ENCODE measurements at places on chromosomes 13 and 19. TPM values are rescaled to one million over a fixed set of nuclear protein-coding genes. Genes with fewer than 3 reads are reported as not detected.

- no peak for DNase-seq
- no peaks in the 10 kb centered on the region for H3K27me3 ChIP-seq
- H3K4me3 ChIP-seq: no peak overlapping the region
- H3K4me1 ChIP-seq: no peaks in the 10 kb centered on the region
Observed at GRCh38 chr13:90008707-90009149, 1338.8 kb upstream of the MIR17HG start.

DNA sequence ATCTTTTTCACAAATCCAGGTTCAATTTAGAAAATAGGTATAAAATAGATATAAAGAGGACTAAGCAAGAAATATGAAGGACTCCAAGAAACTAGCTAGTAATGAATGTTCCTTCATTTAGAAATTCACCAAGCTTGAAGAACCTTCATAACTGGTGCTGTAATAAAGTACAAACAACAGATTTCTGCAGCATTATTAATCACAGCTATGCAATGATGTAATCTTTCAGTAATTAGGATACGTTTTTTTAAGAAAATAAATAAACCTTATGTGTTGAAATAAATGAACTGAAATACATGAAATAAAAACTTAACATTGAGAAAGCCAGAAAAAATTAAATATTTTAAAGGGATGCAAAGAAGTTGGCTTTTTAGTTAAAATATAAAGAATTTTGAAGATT lies 236.1 kb downstream of the RGCC start:
- peaks cover 29% of the 10 kb centered on the region for H3K4me1 ChIP-seq
- H3K36me3 ChIP-seq: no peaks in the 10 kb centered on the region
- no peaks in the 10 kb centered on the region for H3K27me3 ChIP-seq
- no peak overlapping the region for H3K4me3 ChIP-seq

DNA sequence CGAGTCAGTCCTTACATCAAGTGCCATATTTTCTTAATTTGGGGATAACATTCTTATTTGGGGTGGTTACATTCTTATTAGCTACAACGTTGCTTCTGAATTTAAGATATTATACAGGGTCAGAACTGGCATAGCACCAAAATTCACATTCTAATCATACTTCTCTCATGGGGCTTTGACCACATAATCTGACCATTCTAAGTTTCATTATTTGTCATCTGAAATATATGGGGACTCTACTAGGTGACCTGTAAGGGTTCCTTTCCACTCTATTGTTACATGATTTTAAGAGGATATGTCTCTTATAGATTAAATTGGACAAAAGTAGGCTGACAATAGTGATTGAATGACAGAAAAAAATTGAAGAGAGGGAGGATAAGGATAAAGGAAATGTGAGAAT lies 536.5 kb downstream of the KCTD12 start:
- no peak for DNase-seq
- H3K27ac ChIP-seq: no peak overlapping the region
- H3K36me3 ChIP-seq: no peaks in the 10 kb centered on the region
- no peaks in the 10 kb centered on the region for H3K4me1 ChIP-seq
- H3K4me3 ChIP-seq: no peak overlapping the region
- no peaks in the 10 kb centered on the region for H3K27me3 ChIP-seq

DNA sequence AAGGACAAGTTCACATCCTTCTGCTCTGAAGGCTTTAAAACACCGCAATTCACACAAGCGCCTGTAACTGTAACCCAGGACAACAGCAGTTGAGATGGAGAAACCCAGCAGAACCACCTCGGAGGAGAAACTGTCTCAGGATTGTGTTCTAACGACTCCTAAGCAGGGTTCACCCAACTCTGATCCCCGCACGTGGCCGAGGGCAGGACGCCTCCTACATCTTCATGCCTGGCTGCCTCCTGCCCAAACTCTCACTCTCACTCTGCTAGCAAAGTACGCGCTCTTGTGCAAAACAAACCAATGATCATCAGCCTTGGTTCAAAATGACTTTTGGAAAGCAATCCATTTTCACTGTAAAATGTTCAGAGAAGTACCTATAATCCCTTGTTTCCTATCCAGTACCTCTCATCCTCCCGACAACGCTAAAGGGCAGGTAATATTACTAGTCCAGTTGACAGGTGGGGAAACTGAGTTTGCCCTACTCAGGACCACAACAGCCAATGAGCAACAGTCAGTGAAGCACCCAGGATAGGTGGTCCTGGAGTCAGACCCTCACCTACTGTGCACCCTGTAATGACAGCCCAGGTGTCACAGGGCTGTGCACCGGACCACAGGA lies 25.6 kb downstream of the EPS15L1 start:
- no peak for DNase-seq
- no peak overlapping the region for H3K27ac ChIP-seq
- no peak overlapping the region for H3K4me3 ChIP-seq
- H3K36me3 ChIP-seq: no peaks in the 10 kb centered on the region

DNA sequence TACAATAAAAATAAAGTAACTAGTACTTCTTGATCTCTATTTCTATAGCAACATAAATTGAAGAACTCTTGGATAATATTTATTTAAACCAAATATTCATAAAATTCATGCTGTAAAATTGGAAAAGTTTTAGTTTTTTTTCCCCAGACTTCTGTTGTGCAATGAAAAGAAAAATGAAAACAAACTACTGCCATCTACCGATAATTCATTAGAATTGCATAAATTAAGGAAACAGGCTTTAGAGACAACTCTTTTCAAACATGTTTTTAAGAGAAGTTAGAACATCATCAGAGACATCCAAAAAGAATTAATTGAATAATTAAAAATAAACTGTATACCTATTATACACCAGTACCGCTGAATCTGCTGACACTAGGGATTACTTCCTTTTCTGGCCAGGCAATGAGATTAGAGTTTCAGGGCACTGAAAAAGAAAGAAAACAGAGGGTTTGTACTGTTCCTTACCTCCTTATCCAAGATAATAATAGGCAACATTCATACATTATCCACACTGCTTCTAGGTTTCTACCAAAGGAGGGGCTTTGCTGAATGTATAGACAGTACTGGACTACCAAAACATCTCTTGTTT lies 4.9 kb downstream of the CCDC122 start:
- no peaks in the 10 kb centered on the region for H3K36me3 ChIP-seq
- no peaks in the 10 kb centered on the region for H3K27me3 ChIP-seq
- H3K27ac ChIP-seq: no peak overlapping the region
- peaks cover 7% of the 10 kb centered on the region for H3K4me1 ChIP-seq
- H3K4me3 ChIP-seq: no peak overlapping the region
- DNase-seq: no peak

DNA sequence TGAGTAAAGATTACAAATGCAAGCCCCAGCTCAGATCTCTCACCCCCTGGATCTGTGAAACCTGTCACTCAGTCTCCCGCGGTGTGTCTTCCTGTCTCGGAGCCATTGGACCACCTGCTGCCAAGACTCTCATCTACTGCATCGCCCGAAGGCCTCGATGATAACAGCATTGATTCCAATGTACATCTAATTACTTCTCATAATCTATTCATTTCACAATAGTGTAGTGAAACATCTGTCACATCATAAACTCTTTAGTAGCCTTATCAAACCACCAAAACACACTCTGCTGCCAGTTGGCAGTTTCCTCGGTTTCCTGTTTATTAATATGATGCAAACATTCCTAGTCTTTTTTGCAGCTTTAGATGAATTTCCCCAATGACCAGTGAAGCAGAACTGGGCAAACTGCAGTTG lies 220.3 kb downstream of the POU4F1 start:
- no peaks in the 10 kb centered on the region for H3K4me1 ChIP-seq
- DNase-seq: no peak
- H3K27me3 ChIP-seq: no peaks in the 10 kb centered on the region
- no peak overlapping the region for H3K27ac ChIP-seq
- H3K4me3 ChIP-seq: no peak overlapping the region

GRCh38 chr13:102244607-102245227 lies 157.1 kb downstream of the FGF14 start:
- H3K4me3 ChIP-seq: no peak overlapping the region
- H3K36me3 ChIP-seq: no peaks in the 10 kb centered on the region
- no peak overlapping the region for H3K27ac ChIP-seq
- no peak for DNase-seq

DNA sequence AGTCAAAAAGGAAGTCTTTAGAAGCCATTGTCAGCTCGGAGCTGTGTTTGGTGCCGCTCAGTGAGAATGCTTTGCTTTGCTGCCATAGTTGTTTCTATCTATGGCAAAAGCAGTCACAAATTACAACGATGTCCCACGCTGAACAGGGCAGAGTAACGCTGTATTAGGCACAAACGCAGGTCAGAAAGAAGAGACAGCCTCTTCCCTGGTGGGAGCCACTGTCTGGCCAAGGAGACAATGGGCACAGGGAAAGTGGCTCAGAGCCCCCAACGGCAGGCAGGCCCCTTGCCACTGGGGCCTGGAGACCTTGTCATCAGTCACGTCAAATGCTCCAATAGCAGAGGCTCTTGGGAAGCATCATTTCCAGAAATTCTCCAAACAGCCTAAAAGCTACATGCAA lies 244.2 kb downstream of the TEX29 start:
- H3K4me3 ChIP-seq: no peak overlapping the region
- H3K27me3 ChIP-seq: no peaks in the 10 kb centered on the region
- H3K27ac ChIP-seq: no peak overlapping the region

GRCh38 chr13:33550885-33551284 lies 265.3 kb upstream of the STARD13 start:
- no peaks in the 10 kb centered on the region for H3K27me3 ChIP-seq
- no peaks in the 10 kb centered on the region for H3K4me1 ChIP-seq
- H3K36me3 ChIP-seq: no peaks in the 10 kb centered on the region

GRCh38 chr13:75904012-75904411 lies 267.9 kb downstream of the LMO7 start:
- H3K27ac ChIP-seq: no peak overlapping the region
- no peak overlapping the region for H3K4me3 ChIP-seq
- no peak for DNase-seq
- H3K36me3 ChIP-seq: no peaks in the 10 kb centered on the region
- no peaks in the 10 kb centered on the region for H3K4me1 ChIP-seq

GRCh38 chr19:5319516-5319915 lies 21.1 kb downstream of the PTPRS start:
- H3K4me1 ChIP-seq: no peaks in the 10 kb centered on the region
- DNase-seq: no peak
- no peak overlapping the region for H3K27ac ChIP-seq
- no peaks in the 10 kb centered on the region for H3K27me3 ChIP-seq
- H3K4me3 ChIP-seq: no peak overlapping the region

DNA sequence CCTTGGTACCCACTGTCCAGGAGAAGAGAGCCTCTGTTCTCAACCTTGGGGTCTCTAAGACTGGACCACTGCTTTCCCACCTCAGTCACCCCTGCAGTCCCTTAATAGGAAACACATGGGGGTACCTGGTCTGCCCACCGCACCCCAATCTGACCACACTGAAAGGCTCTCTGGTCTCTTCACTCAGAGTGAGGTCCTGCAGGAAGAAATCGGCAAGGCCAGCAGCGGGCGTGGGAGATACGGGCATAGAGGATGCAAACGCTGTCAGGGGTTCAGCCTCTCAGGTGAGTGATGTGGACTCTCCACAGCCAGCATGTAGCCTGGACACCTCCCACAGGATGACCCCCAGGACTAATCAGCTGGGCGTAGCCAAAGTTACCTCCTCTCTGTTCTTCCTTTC lies 3.5 kb downstream of the SIGLEC9 start:
- peaks cover 8% of the 10 kb centered on the region for H3K4me1 ChIP-seq
- no peaks in the 10 kb centered on the region for H3K27me3 ChIP-seq
- H3K27ac ChIP-seq: peak overlapping the region; percentile 58
- no peak for DNase-seq
- H3K36me3 ChIP-seq: no peaks in the 10 kb centered on the region
- H3K4me3 ChIP-seq: no peak overlapping the region

GRCh38 chr13:113182046-113182445 lies 23.6 kb downstream of the PROZ start:
- H3K4me1 ChIP-seq: no peaks in the 10 kb centered on the region
- no peak for DNase-seq
- peaks cover 19% of the 10 kb centered on the region for H3K36me3 ChIP-seq
- no peak overlapping the region for H3K4me3 ChIP-seq
- no peak overlapping the region for H3K27ac ChIP-seq

DNA sequence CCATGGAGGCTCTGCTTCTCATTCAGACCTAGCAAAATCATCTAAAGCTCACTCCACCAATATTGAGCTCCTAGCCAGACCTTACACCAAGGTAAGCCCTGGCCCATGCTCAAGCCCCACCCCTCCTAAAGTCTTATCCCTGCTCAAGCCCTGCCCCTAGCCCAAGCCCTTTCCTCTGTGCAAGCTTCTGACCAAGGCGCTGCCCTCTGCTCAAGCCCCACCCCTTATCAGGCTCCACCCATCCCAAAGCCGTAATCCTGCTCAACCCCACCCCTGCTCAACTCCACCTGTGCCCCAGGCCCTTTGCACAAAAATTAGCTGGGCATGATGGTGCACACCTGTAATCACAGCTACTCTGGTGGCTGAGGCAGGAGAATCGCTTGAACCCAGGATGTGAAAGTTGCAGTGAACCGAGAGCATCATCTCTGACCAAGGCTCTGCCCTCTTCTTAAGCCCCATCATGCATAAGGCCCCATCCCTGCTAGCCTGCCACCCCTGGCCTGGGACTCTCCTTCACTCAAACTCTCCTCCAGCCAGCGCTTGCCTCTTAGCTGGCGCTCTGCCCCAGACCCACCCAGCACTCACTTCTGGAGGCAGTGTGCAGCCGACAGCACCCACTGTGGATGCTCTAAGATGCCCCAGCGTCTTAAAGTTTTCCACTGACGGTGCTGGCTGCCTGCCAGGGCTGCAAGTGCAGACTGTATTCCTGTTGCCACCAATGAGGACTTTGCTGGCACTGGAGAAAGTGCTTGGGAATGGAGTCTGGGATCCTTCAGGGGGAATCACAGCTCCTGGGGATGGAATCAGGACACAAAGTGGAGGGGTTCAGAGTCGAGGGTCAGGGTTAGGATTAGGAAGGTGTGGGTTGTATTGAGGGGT lies 16.5 kb downstream of the KLK4 start:
- no peak overlapping the region for H3K27ac ChIP-seq
- no peaks in the 10 kb centered on the region for H3K4me1 ChIP-seq
- no peaks in the 10 kb centered on the region for H3K36me3 ChIP-seq
- no peaks in the 10 kb centered on the region for H3K27me3 ChIP-seq
- no peak overlapping the region for H3K4me3 ChIP-seq
- DNase-seq: no peak

DNA sequence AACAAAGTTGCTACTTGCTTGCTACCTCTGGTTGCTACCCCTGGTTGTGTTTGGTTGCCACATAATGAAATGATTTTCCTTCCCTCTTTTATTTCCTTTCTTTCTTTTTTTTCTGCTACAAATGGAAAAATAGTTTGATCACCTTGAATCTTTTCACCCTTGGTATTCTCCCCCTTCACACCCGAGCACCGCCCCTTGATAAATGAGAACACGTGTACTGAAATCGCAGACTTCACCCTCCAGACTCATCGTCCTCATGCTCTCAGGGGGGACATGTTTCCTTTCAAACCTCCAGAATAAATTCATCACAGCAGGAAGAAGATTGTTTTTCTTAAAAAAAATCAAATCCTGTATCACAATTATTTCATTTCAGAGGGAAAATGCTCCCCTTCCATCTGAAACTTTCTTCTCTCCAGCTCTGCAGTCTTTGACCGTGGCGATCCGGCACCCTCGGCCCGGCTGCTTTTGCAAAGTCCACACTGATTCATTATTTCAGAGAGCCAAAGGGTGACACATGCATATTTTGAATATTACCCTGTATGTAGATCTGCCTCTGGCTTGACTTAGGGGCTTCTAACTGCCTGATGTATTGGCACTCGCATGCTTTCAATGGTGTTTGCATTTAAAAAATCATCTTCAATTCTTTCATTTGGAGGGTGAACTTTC lies 222.6 kb upstream of the MAB21L1 start:
- no peak overlapping the region for H3K4me3 ChIP-seq
- no peak for DNase-seq
- no peaks in the 10 kb centered on the region for H3K36me3 ChIP-seq
- H3K4me1 ChIP-seq: no peaks in the 10 kb centered on the region
- no peaks in the 10 kb centered on the region for H3K27me3 ChIP-seq

Gene C5AR1
- total RNA-seq: 5.4 TPM

Gene ZNF667
- 1.3 TPM for total RNA-seq

Gene NDUFA13
- 38.4 TPM for total RNA-seq

Gene CEACAM3
- total RNA-seq: not detected

Gene FAM124A
- 2.0 TPM for total RNA-seq

Gene STOML3
- total RNA-seq: not detected

Gene ZNF66
- 7.8 TPM for total RNA-seq

Measured in body of pancreas (tissue), 4 donors.